Activated T-cell treated with anti-CD3 and anti-CD28 coated beads, Interleukin-2, amount 50 U/mL, for 72 hours (primary cell): ENCODE measurements at places on chromosomes 16 and 17. TPM values are rescaled to one million over a fixed set of nuclear protein-coding genes. Genes with fewer than 3 reads are reported as not detected.
A peak's percentile ranks its signal among the peaks of the same experiment; 100 is the strongest.

Gene HS3ST3A1
- total RNA-seq = 1.5 TPM

Gene SOX15
- 0.34 TPM for total RNA-seq

Gene DLX4
- 3.0 TPM for total RNA-seq

- DNase-seq = no peak
These were observed 80.6 kb upstream of the CCL2 start for GRCh38 chr17:34174496-34174895.

- no peak for DNase-seq
These were observed 69.2 kb downstream of the CDC27 start for GRCh38 chr17:47119746-47120520.

Gene TBC1D3E
- total RNA-seq = not detected

Gene RPL26
- total RNA-seq = 3,692 TPM

Gene SLFN14
- not detected for total RNA-seq

- DNase-seq = no peak
These were observed 32.6 kb downstream of the RTN4RL1 start for GRCh38 chr17:1992541-1992940.

DNA sequence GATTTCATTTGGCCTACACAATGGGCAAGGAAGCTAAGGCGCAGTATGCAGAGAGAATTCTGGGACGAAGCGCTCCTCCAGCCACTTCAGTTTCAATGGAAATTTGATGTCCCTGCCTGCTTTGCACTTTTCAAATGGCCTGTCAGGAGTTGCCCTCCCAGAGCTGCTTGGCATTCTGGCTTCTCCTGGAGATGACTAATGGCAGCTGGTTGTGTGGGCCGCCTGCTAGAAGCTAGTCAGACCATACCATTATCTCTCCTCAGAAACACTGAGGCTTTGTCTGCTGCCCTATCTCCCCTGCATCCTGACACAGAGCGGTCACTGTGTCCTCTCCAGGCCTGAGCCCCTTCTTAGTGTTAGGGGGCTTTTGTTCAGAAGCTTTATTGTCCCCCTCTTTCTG is 180.1 kb downstream of the SPECC1 start:
- no peak for DNase-seq

Gene KREMEN2
- total RNA-seq = 0.12 TPM

DNA sequence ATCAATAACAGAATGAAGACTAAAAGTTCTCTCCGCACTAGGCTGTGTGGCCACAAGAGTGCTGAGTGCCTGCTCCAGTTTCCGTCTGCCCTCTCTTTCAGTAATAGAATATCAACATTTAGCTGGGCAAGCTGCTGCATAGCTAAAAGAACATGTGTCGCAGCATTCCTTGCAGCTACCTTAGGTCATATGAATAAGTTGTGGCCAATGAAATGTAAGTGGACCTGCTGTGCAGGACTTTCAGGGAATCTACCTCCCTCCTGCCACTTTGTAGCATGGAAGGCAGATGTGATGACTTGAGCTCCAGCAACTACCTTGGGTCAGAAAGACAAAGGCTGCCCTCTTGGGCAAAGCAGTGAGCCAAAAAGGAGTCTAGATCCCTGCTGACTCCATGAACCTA is 25.4 kb downstream of the SLC39A11 start:
- no peak for DNase-seq

Gene SPATA2L
- 6.5 TPM for total RNA-seq

Gene HSD17B2
- not detected for total RNA-seq

DNA sequence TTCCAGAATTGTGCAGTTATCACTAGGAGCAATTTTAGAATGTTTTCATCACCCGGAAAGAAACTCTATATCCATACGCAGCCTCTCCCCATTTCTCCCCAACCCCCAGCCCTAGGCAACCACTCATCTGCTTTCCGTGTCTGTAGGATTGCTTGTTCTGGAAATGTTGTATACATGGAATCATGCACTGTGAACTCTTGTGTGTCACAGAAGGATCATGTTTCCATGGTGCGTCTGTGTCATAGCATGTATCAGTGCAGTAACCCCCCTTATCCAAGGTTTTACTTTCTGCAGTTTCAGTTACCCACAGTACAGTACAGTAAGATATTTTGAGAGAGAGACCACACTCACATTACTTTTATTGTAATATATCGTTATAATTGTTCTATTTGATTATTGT is 299.4 kb downstream of the CPPED1 start:
- DNase-seq = no peak

Gene CMTM2
- total RNA-seq = 1.2 TPM

DNA sequence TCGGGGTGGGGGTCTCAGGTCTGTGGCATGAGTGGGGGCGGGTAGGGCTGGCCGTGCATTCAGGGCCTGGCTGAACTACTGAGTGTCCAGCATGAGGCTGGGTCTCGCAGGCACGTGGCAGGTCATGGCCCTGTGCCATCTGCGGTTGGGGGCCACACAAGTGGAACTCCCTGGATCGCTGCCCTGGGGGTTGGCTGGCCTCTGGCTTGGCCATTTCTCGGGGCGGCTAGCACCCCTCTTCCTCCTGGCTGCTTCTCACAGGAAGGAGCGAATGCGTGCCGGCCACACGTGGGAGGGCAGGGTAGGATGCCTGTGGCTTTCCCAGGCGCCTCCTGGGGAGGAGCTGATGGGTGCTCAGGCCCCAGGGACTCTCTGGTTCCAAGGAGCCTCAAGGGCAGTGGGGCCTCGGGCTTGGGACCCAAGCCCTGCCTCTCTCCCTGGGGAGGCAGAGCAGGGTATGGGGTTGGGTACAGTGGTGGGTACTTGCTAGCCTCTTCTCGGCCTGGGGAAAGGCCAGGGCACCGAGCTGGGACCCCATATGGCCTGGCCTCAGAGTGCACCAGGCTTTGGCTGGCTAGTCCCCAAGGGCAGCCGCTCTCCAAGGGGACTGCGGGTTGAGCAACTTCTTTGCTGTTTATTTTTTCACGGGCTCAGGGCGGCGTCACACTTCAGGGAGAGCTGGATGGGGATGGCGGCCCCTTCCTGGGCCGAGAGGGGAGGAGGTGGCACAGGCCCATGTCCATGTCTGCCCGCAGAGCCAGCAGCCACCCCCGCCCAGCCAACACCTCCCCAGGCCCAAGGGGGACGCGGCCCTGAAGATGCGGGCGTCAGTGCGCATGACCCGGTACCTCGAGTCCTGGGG is 37.5 kb downstream of the ADCY7 start:
- no peak for DNase-seq

Gene PIMREG
- 7.3 TPM for total RNA-seq

DNA sequence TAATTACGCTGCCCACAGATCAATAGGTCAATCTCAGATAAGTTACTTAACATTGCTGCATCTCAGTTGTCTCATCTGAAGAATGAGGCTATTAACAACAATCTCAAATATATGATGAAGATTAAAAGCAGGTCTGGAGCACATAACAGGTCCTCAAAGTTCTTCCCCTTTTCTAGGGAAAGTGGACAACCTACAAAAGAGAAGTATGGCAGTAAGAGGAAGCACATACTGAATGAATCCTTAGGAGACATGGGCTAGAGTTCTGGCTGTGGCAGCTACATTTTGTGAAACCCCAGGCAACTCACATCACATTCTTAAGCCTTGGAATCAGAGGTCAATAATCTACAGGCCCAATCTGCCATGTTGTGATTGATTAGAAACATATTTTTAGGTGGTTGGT is 180.6 kb downstream of the PCTP start:
- no peak for DNase-seq

DNA sequence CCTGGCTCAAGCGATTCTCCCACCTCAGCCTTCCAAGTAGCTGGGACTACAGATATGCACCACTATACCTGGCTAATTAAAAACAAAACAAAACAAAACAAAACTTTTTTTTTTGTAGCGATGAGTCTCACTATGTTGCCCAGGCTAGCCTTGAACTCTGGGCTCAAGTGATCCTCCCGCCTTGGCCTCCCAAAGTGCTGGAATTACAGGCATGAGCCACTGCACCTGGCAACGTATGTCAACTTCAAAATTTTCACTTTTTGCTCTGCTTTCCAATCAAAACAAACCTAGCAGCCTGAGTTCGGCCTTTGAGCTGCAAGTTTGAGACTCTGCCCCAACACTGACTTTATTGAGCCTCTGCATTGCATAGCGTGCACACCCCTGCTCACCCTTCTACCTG is 4.5 kb upstream of the RAI1 start:
- DNase-seq = no peak

DNA sequence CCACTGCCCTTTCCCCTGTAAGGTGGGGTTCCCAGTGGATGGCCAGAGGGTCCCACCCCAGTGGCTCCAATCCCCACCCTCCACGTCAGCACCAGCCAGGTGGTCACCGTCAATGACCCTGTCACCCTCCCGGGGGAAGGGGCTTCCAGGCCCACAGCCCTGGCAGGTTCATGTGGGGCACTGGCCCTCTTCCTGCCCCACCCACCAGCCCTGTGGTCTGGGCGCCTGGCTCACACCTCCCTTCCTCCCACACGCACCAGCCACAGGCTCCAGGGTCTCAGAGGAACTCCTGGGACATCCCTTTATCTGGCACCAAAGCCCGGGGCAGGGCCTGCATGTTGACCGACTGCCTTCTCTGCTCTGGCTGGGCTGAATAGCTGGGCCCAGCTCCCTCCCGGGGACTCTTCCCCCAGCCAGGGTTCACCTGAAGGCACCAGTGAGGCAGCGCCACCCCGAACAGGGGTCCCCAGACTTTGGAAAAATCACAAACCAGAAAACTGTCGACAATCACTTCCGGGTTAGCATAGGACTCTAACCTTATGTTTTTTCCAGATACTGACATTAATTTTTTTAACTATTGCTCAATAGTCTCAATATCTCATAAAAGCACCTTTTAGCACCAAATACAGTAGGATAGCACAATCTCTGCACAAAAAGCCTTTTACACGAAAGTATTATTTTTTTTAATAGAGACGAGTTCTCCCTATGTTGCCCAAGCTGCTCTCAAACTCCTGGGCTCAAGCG is 21.9 kb upstream of the ZC3H18 start:
- no peak for DNase-seq

- DNase-seq = no peak
These were observed 155.3 kb downstream of the CYB561 start for GRCh38 chr17:63290784-63291183.

Gene ALOX12B
- 1.3 TPM for total RNA-seq

Gene TPSAB1
- not detected for total RNA-seq

GRCh38 chr17:63698886-63699637 is 863 bp downstream of the LIMD2 start:
- peak; percentile 86 for DNase-seq

DNA sequence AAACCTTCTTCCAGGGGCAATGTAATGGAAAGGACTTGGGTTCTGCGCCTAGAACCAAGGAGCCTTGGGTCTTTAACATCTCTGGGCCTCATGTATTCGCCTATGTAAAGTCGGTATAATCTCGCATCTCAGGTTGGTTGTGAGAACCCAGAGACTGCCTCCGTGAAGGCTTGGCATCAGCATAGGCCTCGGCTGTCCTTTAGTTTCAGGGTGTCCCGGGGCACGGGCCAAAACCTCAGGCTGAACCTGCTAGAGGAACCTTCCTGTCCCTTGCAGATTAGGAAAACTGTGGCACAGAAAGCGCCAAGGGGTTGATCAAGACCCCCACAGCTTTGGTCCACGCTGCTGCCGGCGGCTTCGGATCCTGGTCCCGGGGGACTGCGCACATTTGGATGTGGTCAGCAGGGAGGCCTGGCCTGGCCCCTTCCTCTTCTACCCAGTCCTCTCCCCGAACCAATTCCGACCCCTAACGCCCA is 772 bp upstream of the PHAF1 start:
- DNase-seq = no peak

DNA sequence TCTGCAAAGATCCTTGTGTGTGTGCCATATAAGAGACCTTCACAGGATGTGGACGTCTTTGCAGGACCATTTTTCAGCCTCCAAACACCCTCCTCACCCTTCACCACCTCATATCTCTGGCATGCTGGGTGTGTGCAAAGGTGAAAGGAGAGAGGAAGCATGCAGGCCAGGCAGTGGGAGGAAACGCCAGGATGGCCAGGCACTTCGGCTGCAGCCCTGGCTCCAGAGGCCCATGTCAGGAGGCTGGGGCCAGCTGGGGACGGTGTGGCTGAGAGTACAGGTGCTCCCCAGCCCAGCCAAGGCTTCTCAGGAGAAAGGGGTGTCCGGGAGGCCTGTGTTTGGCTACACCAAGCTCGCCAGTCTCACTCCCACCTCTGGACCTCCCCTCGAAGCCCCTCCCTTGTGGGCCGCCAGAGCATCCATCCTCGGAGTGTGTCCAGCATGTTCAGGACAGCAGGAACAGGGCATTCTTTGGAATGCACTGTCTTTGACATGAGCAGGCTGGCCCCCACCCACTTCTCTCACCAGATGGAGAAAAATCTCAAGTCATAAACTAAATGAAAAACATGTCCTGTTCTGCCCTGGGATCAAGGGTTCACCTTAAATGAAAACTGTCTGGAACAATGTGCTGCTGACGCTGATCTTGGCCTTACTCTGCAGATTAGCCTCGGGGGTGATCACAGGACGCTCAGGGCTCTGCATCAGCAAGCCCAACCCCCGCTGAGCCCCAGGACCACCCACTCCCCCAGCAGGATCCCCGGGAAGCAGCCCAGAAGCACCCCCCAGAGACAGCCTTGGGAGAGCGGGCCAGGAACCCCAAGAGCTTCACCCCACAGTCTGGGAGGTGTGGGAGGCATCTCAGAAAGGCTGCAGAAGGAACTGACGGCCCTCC is 15.9 kb downstream of the PEMT start:
- DNase-seq = no peak

GRCh38 chr17:6446516-6447100 is 2.4 kb downstream of the PIMREG start:
- no peak for DNase-seq

GRCh38 chr17:36812762-36813161 is 124.5 kb upstream of the LHX1 start:
- no peak for DNase-seq

GRCh38 chr17:511001-511698 is 158.5 kb upstream of the RPH3AL start:
- DNase-seq = no peak

Gene PLCG2
- 8.0 TPM for total RNA-seq

DNA sequence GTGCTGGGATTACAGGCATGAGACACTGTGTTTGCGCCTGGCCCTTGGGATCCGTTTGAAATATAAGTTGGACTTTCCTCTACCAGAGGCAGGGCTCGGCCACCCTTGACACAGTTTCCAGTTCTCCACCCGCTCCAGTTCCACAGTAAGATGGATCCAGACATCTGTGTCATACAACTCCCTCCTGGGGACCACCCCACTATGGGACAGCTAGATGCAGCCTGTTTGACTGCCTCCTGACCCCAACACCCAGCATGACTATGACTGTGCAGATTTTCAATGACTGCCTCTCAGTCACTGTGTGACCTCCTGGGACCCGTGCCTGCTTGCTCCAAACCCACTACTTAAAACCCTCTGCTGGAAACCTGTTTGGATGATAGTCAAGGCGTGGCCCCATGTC is 166.7 kb downstream of the IRF8 start:
- no peak for DNase-seq

Gene BIRC5
- 104 TPM for total RNA-seq
